ENCODE measurements at places on chromosomes 1 and 21. TPM values are rescaled to one million over a fixed set of nuclear protein-coding genes. Genes with fewer than 3 reads are reported as not detected.

The NRIP1 gene
- total RNA-seq, result 27.9 TPM

The RAB42 gene
- total RNA-seq, result 15.6 TPM

The GREM2 gene
- total RNA-seq, result 0.59 TPM

The LCE1E gene
- total RNA-seq, result not detected

The TFF2 gene
- total RNA-seq, result not detected

The PDC gene
- total RNA-seq, result not detected

DNA sequence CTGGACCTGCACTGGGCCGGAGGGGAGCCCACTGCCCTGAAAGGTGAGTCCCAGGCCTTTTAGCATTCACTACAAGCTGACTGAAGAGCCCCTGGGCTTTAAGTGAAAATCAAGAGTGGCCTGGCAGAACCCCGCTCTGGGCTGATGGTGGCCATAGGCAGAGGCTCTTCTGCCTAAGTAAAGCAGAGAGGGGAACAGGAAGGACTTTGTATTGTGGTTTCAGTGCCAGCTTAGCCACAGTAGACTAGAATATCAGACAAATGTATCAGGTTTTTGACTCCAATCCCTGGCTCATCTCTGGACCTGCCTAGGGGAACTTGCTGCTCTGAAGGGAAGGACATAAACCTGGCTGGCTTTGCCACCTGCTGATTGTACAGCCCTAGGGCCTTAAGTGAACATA is 10.2 kb upstream of the HENMT1 start:
- no peak for DNase-seq

- no peak for DNase-seq
Observed at GRCh38 chr1:91578320-91579109, 77.9 kb downstream of the CDC7 start.

DNA sequence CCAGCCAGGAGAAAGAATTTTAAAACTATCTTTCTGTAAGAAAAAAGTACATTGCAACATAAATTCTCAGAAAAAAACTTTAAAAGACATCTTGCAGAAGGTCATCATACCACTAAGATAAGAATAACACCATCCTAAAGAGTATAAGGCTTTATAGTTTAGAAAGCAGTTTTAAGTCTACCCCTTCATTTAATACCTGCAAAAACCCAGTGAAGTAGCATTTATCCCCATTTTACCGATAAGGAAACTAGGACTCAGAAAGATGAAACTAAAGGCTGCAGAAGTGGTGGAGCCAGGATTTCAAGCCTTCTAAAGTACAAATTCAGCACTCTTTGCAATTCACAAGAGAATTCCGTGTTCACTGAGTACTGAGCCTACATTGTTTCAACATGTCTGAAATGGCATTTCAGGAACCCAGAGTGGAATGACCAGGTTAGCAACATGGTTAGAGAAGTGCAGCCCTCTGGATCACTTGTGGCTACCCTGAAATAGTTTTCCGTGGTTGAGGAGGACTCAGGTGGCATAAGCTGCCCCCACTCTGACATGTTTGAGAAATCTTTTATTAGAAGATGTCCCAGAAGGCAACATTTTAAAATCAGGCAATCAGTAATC is 6.7 kb downstream of the MYCL start:
- no peak for DNase-seq

DNA sequence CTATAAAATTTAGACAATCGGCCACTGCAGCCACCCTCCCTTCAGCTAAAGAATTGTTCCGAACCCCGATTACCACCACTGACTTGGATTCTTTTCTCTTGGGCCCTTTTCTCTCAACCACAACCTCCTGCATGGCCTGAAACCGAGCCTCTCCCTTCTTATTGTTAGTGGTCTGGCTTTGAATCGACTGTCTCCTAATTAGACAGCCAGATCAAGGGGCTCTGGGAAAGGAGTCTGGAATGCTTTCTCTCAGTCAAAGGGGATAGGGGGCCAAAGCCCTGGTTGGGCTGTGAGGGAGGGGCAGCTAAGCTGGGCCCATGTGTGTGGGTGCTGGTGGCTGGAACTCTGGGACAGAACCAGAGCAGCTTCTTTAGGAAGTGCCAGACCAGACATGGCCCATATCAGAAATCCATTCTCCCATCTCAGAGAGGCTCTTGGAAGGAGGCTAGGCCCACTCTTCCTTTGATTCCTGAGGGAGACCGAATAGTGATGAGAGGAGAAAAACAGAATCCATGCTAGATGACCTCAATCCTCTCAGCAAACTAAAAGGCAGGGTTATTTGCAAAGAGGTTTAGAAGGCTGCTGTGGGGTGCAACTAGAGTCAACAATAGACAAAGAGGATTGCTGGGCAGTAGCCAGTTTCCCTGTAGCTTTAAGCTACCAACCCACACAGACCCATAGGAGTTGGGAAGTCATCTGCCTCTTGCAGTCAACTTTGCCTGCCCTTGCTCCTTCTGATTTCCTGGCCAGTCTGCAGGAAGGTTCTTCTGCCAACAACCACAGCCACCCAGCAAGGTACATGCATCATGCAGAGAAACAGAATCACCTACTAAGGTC is 117.6 kb downstream of the AK5 start:
- DNase-seq, result no peak

- peak; percentile 28 for DNase-seq
Observed at GRCh38 chr1:119713039-119713748, 1.5 kb downstream of the PHGDH start.

DNA sequence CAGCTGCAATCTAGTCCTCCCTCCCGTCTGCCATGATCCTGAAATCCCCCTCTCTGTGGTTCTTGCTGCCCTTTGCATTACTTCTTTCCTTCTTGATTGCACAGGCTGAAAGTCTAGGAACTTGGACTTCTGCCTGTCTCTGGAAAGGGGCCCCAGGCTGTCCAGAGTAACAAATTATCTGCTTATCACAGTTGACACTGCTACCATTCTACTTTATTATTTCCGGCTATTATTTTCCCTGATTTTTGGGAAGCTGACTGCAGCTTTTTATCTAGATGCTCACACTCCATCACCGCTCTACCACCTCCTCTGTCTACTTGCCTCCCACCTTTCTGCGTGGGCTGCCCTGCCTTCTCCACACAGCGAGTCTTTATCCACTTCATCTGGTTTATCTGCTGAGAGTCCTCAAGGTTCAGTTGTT is 202.1 kb upstream of the PLXNA2 start:
- no peak for DNase-seq

DNA sequence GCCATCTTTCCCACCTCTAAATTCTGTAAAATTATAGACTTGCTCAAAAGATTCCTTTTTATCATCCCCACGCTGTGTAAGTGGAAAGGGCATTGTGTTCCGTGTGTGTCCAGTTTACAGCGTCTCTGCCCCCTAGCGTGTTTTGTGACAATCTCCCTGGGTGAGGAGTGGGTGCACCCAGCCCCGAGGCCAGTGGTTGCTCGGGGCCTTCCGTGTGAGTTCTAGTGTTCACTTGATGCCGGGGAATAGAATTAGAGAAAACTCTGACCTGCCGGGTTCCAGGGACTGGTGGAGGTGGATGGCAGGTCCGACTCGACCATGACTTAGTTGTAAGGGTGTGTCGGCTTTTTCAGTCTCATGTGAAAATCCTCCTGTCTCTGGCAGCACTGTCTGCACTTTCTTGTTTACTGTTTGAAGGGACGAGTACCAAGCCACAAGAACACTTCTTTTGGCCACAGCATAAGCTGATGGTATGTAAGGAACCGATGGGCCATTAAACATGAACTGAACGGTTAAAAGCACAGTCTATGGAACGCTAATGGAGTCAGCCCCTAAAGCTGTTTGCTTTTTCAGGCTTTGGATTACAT is 61.9 kb downstream of the POFUT2 start:
- no peak for DNase-seq

DNA sequence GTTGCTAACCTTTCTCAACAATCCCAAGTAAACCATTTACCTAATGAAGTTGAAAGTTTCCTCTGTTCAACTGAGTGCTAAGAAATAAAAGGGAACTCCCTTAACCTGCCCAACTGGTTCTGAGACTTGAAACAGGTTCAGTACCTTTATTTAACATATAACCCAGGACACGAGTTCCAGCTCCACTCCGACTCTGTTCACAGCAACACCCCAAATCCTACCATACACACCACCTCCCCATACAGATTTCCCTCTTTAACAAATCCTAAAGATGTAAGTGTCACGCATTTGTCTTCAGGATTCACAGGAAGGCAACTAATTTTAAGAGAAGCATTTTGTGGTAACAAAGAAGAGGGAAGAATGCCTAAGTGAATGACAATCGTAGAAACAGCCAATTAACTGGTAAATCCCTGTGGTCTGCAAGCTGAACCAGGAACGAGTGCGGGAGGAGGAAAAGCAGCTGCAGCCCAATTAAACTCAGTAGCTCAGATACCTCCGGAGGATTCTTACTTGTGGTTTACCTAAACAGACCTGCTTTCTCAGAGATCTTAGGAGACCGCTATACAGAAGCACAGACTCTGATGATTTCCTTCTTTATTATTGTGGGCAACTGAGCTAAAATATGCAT is 134.5 kb upstream of the MAGI3 start:
- DNase-seq, result no peak

DNA sequence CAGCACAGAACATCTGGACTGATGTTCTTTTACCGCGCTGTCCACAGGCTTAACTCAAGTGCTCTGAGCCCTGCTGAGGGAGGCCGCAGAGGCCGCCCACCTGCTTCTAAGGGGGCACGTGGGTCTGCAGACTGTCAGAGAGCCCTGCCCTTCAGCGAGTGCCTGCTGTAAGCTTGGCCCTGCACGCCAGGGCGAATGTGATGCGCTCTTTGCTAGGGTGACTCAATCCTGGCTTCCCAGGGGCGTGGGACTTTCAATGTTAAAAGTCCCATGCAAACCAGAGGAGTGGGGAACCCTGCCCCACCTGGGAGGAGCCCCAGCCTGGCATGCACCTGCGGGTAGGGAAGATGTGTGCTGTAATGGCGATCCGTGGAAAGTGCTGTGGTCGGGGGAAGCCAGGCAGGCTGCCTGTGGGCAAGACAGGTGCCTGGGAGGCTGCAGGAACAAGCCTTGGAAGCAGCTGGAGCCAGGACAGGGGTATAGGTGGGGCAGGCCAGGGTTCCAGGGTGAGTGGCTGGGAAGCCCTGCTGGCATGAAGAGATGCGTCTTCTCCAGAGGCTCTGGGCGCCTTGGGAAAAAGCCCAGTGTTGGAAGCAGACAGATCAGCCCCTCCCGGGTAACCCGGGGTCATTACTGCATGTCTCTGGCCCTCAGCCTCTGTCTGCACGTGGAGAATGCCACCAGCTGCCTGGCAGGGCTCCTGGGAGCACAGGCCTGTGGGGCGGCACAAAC is 594 bp upstream of the PANK4 start:
- DNase-seq, result no peak

DNA sequence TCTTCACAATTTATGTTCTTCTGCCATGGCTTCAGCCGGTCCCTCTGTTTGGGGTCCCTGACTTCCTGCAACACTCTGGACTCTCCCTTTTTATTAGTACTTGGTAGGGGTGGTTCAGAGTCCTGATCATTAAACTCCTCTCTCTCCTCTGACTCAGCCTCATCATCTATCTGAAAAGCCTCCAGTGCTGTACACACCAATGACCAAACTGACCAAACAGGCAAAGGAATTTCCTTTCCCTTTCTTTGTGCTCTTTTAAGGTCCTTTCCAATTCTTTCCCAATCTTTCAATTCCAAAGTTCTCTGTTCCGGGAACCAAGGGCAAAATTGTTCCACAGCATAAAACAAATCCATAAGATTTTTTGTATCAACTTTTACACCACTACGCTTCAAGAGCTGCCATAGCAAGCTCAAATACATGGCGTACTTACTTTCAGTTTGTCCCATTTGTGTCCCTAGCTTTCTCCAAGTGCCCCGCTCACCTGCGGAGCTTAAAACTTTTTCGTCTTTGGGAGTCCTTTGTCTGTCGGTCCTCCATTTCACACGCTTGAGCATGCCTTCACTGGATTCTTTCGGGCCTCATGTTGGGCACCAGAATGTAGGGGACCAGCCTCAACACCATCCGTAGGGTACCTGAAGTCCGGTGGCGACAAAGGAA is 9.6 kb downstream of the DAP3 start:
- no peak for DNase-seq

DNA sequence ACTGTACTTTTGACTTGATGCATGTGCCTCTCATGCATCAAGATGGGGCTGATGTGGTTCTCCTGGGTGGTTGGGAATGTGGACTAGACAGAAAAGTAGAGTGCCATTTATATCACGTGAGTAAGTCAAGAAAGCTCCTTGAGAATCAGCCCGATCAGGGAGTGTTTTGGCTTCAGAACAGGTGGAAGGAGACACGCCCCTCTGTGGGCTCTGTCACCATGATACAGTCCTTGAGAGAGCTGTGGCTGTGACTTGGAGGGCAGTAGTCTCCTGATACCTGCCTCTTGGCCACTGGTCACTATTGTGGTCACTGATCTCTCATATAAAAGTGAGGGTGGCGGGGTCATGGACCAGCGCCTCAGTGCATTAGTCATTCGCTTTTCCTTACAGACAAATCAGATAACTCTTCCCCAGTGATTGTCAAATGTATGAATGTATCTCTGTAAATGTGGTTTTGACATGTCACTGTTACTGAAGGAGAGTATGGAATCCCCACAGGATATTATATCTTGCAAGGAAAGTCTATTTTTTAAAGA is 8.9 kb upstream of the C4BPB start:
- DNase-seq, result no peak

GRCh38 chr1:217344712-217345111 is 286.2 kb downstream of the GPATCH2 start:
- DNase-seq, result no peak

DNA sequence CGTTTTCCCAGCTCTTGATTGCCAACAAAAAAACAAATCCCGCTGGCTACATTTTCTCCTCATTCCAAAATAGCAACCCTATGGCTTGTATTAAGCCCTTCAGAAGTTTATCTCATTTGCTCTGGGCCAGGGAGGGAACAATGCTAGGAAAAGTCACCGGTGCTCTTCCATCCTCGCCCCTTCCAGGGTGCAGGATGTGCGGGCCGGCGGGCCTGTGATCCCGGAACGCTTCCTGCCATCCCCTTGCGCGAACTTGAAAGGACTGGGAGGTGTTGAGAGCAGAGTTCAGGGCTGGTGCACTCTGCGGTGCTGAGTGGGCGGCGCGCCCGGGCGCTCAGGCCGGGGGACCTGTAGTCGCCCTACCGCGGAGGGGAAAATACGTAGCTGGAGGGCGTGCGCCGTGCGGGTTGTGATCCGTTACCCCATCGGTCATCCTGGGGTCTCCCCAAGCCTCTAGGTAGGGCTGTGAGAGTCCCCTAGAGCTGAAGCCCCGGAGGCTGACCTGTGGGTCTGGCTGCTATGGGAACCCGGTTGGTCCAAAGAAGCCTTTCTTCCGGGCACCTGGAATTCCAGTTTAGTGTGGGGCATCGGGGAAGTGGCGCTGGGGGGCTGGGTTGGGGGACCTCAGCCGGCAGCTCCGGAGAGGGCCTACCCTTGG is 13.1 kb downstream of the NR5A2 start:
- no peak for DNase-seq

DNA sequence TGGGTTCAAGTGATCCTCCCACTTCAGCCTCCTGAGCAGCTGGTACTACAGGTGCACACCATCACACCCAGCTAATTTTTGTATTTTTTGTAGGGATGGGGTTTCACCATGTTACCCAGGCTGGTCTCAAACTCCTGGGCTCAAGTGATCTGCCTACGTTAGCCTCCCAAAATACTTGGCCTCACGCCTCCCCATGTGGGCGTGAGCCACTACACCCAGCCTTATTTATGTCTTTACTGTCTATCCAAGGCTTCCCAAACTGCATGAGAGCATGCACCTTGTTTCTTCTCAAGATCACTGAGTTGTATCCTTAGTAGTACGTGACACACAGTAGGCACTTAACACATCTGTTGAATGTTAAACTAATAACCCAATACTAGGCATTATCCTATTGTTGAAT is 14.2 kb downstream of the WASF2 start:
- DNase-seq, result no peak

All from uterus (tissue), 4 donors.